NCI-H187 treated with DMSO at 0.1 percent for 48 hours (cell line): ENCODE measurements at places on chromosomes 2 and 18.

- no peak for DNase-seq
Observed at GRCh38 chr2:236610991-236611821, 41.6 kb downstream of the ACKR3 start.

DNA sequence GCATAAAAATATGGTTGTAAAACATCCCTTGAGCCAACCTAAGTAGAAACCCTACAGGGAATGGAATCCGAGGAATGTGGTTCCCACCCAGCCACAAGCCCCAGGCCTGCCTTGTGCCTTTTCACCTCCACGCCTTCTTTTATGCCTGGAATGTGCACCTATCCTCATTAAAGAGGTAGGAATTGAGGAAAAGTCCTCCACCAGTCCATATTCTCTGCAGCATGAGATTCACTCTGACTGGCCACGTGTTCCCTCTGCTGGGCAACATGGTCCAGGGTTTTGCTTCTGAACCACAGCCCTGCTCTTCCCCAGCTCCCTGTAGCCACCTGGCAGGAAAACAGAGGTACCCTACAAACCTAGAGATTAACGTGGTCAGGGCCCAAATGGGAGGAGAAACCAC is 787.9 kb upstream of the RAB6C start:
- no peak for DNase-seq

GRCh38 chr2:1915196-1915595 is 170.9 kb upstream of the PXDN start:
- no peak for DNase-seq

- no peak for DNase-seq
Observed at GRCh38 chr2:64348386-64349130, 105.4 kb upstream of the LGALSL start.

- DNase-seq: no peak
Observed at GRCh38 chr2:23526835-23527790, 142.1 kb downstream of the KLHL29 start.

DNA sequence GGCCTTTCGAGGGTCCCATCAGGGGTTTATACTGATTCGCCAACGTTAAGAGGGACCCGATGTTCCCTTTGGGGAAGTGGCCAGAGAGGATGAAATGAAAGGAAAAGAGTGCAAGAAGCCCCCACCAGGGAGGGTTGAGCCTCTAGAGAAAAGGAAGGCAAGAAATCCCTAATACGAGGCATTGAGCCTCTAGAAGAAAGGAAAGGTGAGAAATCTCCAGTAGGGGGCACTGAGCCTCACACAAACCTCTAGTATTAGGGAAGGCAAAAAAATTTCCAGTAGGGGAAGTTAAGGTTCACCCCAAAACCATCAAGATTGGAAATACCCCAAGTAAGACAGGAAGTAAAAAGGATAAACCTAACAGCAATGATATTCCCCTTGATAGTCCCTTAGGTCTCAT is 9.8 kb upstream of the SAP130 start:
- no peak for DNase-seq

DNA sequence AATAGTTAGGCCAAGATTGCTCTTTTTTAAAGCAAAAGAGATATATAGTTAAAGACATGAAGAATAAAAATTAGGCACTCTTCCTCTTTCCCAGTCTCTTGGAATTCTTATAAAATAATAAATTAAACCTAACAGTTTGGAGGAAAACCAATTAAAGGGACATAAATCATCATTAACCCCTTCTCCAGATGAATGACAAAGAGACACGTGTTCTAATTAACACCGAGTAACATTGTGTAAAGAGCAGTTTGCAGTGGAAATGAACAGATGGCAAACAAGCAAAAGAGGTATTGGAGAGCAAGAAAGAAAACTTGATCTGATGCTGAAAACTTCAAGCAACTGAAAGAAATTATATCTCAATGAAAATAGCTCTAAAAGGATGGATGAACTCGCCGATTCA is 48.4 kb downstream of the BCL2 start:
- DNase-seq: no peak

DNA sequence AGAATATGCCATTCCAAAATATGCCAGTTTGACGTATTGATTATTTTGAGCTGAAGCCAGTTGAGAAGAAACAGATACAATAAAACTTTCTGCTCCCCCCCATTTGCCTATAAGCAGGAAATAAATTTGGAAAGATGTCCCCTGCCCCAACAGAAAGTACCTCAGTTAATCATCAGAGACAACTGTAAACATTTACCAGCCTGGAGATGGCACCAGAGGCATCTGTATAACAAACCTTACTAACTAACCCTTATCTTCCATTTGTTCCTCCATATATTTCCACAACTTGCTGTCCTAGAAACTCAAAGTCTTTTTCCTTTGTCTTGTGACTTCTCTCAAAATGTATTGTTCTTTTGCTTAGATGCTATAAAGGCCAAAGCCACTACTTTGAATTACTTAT is 93.8 kb downstream of the AKAIN1 start:
- DNase-seq: no peak

DNA sequence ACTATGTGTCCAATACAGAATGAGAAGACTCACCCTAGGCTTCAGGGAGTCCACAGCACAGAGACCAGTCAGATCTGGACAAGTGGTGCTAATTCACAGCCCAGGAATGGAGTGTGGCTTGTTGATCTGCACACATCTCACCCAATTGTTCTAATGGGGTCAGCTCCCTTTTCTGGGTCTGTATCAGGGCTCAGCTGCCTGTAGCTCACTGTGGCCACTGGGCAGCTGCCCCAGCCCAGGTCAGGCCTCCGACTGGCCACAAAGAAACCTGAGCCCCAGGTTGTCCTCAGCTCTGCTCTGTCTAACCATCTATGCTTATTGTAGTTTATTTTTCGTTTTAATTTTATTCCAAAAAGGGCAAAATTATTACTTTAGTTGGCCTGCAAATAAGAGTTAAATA is 202.3 kb upstream of the RAB6C start:
- DNase-seq: no peak

- no peak for DNase-seq
Observed at GRCh38 chr18:80218341-80219227, 28.7 kb downstream of the PARD6G start.

- no peak for DNase-seq
Observed at GRCh38 chr2:204104811-204105210, 168.2 kb downstream of the ICOS start.

- DNase-seq: no peak
Observed at GRCh38 chr18:76233876-76234675, 261.0 kb downstream of the ZNF516 start.

- no peak for DNase-seq
Observed at GRCh38 chr2:23083966-23084365, 301.0 kb upstream of the KLHL29 start.

DNA sequence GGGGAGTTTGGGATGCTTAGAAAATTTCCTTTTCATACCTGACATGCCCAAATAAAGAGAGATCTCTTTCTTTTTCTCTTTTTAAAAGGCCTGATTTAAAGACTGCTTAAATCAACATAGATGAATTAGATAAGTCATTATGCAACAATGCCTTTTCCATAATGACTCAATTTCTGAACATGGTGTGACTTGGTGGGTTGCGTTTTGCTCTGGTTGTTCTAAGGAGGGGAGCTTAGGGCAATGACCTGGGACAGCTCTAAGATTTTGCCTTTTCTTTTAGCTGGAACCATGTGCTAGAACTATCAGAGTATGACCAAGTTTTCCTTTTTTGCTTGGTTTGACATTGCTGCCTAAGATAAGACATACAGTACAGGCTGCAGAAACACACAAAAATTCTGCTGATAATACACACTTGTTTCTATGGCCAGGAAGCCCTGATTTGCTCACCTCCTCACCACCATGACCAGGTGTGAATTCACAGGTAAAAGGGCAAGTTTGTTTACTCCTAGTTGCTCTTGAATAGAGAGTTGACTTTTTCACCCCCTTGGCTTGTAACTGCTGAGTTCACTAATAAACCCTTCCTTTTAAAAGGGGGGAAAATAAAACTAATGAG is 58.1 kb upstream of the IL1RL1 start:
- no peak for DNase-seq

- no peak for DNase-seq
Observed at GRCh38 chr2:30310955-30311354, 79.6 kb downstream of the LBH start.

DNA sequence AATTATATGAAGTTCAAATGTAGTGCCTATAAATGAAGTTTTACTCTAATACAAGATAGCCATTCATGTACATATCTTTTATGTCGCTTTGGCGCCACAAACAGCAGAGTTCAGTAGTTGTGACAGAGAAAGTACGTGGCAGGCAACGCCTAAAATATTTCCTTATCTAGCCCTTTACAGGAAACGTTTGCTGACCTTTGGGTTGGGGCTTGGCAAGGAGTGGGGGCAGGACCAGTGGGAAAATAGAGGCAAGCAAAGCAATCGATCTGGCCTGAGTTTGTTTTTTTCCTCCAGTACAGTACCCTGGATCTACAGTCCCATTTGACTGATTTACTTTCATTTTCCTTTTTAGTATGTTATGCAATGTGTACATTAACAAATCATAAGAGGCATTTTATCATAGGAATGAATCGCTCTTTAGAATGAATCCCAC is 13.1 kb downstream of the CCDC68 start:
- DNase-seq: no peak

- no peak for DNase-seq
Observed at GRCh38 chr2:236176417-236176816, 8.2 kb upstream of the GBX2 start.

GRCh38 chr2:735670-736218 is 58.5 kb upstream of the TMEM18 start:
- no peak for DNase-seq

DNA sequence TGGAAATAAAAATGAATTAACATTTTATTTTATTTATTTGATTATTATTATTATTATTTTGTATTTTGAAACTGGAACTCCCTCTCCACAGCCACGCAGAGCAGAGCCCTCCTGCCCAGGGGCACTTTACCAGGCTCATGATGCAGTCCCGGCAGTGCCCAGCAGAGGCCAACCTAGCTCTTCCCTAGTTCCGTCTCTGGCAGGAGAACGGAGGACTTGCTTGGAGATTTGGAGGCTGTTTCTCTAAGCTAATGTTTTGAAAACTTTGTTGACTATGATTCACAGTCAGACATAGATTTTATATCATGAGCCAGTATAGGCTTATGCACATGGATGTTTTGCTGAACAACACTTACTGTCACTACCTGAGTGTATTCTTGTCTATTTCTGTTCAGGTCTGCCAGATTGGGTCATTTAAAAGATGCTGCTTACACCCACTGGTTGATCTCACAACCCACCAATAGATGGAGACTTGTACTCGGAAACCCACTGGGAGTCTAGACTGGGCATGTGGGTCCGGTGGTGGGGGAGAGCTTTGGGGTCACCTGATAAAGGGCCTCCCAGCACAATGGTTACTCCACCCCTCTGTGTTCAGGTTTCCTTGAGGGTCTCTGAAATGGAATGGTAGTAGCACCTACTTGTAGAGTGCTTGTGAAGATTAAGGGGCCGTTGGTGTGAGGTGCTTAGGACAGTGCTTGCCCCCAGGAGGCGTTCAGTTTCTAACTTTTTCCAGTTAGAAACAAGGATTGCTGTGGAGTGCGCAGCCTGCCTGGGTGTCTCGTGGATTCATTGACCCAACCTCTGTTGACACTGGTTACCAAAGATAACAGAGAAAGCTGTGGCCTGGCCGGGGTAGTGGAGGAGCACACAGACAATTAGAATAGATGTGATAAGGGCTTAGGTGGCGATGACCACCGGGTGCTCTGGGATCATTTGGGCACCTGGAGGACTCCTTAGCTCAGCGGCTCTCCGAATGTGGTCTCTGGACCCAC is 177.3 kb downstream of the HAUS1 start:
- no peak for DNase-seq

GRCh38 chr2:121664086-121664485 is 14.8 kb upstream of the CLASP1 start:
- no peak for DNase-seq

GRCh38 chr2:160911258-160911657 is 249.0 kb upstream of the TANK start:
- DNase-seq: no peak

GRCh38 chr2:19881221-19881907 is 20.4 kb downstream of the TTC32 start:
- no peak for DNase-seq

DNA sequence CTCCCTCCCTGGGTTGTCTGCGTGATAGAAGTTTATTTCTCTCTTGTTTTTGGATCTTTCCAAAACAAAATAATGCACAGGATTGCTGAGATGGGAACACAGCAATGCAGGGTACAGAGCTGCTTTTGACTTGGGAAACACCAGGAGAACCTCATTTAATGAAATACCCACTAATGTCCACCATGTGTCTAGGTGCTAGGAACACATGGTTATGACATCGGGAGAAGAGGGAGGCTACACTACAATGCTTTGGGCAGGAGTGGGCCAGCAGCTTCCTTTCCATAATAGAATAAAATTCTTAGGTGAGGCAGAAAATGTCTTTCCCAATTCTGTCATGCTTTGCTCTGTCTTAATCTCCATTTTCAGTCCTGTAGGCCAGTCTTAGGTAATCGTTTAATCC is 29.2 kb upstream of the KCNF1 start:
- no peak for DNase-seq

DNA sequence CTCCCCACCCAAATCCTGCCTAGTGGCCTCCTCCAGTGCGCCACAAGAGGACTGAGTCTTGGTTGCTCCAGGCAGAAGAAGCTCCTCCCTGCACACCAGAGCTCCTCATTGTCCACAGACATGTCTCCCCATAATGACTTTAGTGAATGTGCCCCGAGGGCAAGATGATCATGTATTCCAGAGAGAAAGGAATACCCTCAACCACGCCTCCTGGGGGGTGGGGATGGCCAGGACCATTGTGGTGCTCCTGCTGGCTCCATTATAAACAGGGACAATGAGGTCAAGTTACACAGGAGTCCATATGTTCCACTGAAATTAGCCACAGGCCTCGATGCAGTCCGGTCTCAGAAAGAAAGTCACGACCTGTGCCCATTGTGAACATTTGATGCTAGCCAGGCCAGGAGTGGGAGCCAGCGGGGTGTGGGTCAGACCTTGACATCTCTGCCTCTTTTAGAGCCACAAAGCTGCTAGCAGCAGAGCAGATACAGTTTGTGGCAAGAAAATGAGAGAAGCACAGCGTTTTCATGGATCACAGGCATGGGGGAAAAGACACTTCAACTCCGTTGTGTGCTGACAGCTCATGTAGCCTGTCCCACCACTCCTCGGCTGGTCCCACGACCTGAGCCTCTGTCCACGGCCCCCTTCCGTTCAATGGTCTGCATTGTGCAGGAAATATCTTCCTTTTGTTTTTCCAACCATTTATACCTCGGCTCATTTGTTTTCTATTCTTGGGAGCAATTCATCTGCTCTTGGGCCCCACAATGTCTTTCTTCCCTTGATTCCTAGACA is 70.7 kb upstream of the FZD7 start:
- DNase-seq: no peak

DNA sequence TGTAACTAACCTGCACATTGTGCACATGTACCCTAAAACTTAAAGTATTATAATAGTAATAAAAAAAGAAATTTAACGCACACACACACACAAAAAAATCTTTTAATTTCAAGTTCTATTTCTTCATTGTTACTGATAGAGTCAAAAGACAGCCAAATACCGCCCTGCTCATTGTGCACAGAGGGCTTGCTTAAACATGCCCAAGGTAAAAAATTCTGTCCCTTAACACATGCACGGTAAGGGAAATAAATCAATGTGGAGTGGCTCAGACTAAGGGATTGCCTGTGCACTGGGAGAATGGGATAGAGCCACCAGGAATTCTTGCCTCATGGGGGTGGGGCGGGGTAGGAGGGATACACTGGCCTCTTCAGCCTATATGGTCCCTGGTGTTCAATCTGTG is 468.0 kb downstream of the NUP35 start:
- DNase-seq: no peak
